ENCODE measurements at places on chromosomes 12 and 14. TPM values are rescaled to one million over a fixed set of nuclear protein-coding genes. Genes with fewer than 3 reads are reported as not detected.

Gene HOXC4
- 2.2 TPM for total RNA-seq

Gene HOXC9
- total RNA-seq: 2.9 TPM

Gene NKX2-1
- total RNA-seq: not detected

Gene NAV3
- 66.1 TPM for total RNA-seq

Gene SMOC1
- total RNA-seq: 25.2 TPM

Gene DLGAP5
- 33.8 TPM for total RNA-seq

Measured in subcutaneous preadipocyte (primary cell).